ENCODE measurements at places on chromosomes 5 and 9.

- DNase-seq, result no peak
Measured at GRCh38 chr5:127342364-127342763, 51.8 kb downstream of the MEGF10 start.

GRCh38 chr5:108878756-108879155 is 131.1 kb downstream of the FER start:
- DNase-seq, result no peak

DNA sequence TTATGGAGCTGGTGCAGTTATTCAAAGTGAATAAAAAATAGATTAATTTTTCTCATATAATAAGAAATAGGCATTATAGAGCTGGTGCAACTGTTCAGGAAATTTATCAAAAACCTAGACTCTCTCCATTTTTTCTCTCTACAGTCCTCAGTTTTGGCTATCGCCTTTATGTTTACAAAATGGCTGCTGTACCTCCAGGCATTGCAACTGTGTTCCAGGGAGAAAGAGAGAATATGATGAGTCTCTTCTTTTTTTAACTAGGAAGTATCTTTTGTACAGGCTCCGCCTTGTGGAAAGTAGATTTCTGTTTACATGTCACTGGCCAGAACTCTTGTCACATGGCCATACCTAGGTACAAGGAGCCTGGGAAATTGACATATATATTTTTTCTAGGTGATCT is 3.1 kb upstream of the TGFBR1 start:
- no peak for DNase-seq

GRCh38 chr5:178981381-178981780 is 13.7 kb downstream of the GRM6 start:
- DNase-seq, result no peak

GRCh38 chr5:33364406-33364805 is 76.4 kb upstream of the TARS1 start:
- no peak for DNase-seq

GRCh38 chr9:111198936-111199335 is 131.1 kb downstream of the OR2K2 start:
- no peak for DNase-seq

- no peak for DNase-seq
Measured at GRCh38 chr5:168726342-168726741, 147.2 kb upstream of the PANK3 start.

DNA sequence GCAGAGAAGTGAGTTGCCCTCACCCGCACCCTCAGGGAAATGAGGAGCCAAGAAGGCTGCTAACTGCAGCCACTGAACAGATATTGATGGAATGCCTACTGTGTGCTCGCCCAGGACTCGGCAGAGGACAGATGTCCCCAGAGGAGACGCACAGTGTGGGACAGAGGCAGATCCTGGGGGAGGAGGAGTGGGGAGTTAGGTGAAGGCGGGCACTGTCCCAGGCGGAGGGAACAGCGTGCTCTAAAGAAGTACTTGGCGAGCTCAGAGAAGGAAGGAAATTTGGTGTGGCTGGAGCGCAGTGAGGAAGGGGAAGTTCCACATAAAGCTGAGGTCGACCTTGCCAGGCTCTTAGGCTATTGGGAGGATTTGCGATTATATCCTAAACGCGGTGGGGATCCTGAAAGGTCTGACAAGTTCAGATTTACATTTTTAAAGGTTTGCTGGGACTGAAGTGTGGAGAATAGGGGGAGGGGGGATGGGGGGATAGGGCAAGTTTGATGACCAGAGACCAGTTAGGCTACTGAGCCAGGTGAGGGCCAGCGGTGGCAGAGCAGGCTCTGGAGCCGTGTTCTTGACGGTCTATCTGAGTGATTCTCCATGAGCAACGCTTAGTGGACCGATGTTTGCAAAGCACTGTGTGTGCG is 23.6 kb upstream of the CERCAM start:
- no peak for DNase-seq

GRCh38 chr9:124011460-124012301 is at the start of gene LHX2:
Gene LHX2 (plus strand): TSS chr9:124011768. CDS start chr9:124012349, 581 bp downstream.
- DNase-seq, result peak; percentile 31

GRCh38 chr5:87122151-87122977 is 145.3 kb upstream of the RASA1 start:
- DNase-seq, result no peak

DNA sequence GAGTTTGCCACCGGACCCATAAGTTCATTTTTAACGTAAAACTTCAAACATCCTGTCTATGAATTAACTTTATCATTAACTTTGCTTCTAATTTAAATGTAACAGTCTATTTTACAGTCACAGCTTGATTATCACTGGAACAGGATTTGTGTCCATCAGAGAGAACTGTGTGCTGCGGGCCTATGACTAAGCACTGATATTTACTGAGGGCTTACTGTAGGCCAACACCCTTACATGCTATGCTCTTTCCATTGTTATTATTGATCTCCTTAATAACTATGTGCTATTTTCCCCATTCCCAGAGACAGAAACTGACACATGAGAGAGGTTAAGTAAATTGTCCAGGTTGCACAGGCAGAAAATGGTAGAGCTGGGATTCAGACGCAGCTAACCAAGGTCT is 24.0 kb upstream of the GPR151 start:
- no peak for DNase-seq

GRCh38 chr9:115127191-115127817 is 9.3 kb upstream of the TNC start:
- no peak for DNase-seq

DNA sequence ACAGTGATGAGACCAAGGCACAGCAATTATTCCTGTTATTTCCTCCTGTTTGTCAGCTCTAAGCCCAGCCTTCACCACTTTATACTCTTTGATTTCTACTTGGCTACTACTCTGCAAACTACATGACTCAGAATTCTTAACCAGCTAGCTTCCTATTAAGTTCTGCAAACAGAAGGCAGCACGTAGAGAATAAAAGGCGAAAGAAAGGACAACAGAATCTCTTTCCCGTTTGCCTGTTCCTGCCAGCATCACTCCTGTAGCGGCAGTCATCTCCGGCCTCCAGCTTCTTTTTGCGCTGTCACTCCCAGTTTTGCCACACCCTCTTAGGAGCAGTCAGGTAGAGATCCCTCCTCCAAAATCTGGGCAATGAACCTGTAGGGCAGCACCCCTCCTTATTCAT is 29.9 kb downstream of the DPYSL3 start:
- no peak for DNase-seq

DNA sequence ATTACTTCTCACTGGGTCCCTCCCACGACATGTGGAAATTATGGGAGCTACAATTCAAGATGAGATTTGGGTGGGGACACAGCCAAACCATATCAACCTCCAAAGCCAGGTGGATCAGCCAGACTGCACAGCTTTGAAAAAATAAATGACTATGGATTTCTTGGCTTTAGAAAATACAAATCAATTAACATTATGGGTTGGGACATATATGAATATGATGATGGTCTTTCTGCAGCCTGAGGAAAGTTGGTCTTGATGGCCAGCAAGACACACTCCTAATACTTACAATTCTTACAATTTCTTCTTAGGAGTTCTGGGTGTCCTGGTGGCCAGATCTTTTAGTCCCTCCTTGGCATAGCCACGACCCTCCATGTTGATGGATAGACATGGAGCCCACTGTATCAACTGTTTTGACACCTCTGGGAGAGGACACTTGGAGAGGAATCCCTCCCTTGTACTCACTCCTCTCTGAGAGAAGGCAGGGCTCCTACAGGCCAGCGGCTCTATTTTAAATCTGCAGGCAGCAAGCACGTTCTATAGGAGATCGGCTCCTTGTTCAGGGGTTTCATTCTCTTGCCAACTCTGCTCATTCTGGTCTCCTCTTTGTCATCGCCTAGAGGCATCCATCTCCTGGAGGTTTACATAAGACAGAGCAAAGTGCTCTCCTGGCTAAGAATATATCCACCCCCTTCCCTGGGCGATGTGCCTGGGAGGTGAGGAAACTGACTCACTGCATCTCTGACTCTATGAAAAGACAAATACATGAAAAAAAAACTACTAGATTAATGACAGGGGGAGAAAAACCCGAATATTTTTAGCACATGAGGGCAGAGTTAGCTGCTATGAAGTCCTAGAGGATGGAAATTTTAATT is 145.9 kb downstream of the CARTPT start:
- DNase-seq, result no peak

DNA sequence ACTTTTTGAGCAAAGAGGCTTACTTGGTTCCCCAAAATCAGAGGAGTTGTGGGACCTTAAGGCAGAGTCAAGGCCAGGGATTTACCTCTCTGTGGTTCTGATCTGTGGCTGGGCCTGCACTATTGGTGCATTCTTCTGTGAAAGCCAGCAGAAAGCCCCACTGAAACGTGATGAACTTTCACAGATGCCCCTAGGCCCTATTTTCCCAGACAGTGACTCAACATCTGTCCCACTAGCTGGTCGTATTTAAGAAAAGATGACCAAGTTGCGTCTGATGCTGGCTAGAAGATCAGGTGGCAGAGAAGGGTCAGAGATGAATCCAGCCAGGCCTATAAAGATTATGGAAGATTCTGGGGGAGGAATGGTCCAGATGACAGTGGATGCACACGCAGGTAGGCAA is 153.1 kb downstream of the ACTL7B start:
- no peak for DNase-seq

- DNase-seq, result no peak
Measured at GRCh38 chr5:126531543-126532120, 63.4 kb downstream of the ALDH7A1 start.

GRCh38 chr9:80883826-80884579 is 805.3 kb downstream of the TLE1 start:
- no peak for DNase-seq

DNA sequence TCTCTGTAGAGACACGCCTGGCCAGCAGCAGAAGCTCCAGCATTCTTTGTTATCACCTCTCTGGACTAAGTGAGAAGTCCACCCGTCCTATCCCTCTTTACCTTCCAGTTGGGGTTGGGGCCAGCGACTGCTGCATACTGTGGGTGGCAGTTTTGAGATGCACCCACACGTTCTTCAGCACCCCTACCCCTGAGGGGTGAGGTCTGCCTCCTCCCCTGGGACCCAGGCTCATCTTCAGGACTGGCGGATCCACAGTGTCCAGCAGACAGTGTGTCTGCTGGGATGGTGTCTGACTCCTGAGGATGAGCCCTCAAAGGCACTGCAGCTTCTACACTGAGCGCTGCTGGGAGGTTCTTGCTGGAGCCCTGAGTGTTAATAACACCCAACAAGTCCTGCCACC is 78.8 kb downstream of the GADD45G start:
- DNase-seq, result no peak

DNA sequence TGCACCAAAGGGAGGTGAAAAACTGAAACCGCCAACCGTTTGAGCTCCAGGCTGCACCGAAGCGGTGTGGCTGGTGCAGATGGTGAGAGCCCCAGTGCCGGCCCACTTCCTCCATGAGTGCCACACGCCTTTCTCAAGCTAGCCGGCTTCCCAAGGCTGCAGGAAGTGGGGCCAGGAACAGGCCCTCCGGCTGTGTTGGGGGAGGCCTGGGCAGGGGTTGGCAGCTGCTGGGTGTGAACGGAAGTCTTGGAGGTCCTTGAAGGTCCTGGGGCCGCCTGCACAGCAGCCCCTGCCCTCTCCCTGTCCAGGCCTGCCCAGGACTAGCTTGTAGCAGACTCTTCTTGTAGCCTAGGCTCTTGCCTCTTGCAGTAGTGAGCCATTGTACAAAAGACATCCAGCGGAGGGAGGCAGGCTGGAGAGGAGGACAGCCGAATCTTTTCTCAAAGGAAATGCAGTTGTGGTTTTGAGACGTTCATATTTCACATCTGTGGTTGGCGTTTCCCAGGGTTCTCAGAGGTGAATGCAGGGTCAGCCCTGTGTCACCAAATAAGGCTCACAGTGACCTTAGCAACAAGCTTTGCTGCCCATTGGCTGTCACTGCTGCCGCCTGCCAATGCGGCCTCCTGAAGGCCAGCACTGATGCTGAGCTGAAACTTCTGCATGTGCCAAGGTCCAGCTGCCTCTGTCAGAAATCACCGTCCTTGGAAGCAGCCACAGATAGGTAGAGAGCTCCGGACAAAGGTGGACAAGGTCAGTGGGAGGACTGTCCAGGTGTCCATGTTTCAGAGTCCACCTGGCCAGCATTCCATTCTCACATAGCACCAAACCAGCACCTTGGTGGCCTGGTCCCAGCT is 23.9 kb downstream of the IRF1 start:
- DNase-seq, result peak; percentile 59

DNA sequence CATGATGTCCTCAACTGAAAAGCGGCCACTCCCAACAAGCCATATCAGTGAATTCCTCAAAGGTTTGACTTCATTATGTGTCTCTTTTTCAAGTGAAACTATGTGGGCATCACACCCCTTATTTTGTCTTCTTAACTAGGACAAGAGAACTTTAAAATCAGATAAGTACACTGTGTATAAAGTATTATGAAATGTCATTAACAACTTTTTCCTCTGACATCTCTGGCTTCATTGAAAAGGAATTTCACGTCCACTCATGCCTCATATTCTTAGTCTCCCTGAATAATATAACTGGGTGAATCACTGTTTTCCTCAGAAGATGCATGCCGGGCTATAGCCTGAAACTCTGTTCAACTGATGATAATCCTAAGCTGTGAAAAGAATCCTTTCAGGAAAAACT is 415.8 kb downstream of the ACTL7B start:
- no peak for DNase-seq

DNA sequence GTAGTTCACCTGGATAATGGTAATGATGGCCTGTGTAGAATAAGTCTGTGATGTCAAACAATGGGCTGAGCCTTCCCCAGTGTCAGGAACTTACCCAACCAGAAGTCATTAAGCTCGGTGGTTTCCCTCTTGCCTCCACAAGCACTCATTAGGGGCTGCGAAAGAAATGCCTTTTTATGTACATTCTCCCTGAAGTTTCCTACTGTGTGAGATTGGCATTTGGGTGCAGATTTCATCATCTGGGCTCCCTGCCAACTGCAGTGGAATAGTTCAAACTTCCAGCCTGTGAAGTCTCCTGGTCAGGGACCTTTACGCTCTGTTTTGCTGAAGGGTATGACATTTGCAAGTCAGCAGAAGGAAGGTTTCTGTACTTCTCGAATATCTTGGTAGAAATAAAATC is 41.6 kb upstream of the TMEM215 start:
- no peak for DNase-seq

GRCh38 chr5:4882186-4882585 is 257.9 kb upstream of the ADAMTS16 start:
- no peak for DNase-seq
